ENCODE measurements at places on chromosomes 13 and 19.

- no peak for DNase-seq
Measured at GRCh38 chr13:77894743-77895142, 23.9 kb downstream of the EDNRB start.

DNA sequence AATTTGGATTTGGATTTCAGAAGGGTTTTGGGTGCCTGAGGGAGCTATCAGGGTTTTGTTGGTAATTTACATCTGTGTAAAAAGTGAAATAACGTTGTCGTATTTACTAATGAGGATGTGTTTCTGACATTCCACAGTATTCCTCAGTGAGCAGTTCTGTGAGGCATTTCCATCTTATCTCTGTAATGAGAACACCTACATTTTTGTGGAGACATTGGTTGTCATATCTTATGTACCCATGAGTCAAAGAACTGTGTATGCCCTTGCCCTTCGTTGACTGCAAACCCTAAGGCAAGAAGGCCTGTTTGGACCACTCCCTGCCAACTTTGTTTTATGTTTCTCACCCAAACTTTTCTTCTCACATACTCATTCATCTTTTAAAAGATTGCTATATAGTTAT lies 14.2 kb upstream of the IL17D start:
- DNase-seq: no peak

- peak; percentile 32 for DNase-seq
Measured at GRCh38 chr19:17234911-17235299, 8.9 kb downstream of the OCEL1 start.

GRCh38 chr13:40498461-40498860 lies 168.0 kb downstream of the FOXO1 start:
- DNase-seq: no peak

GRCh38 chr19:4086411-4086867 lies 19.7 kb upstream of the ZBTB7A start:
- DNase-seq: no peak

DNA sequence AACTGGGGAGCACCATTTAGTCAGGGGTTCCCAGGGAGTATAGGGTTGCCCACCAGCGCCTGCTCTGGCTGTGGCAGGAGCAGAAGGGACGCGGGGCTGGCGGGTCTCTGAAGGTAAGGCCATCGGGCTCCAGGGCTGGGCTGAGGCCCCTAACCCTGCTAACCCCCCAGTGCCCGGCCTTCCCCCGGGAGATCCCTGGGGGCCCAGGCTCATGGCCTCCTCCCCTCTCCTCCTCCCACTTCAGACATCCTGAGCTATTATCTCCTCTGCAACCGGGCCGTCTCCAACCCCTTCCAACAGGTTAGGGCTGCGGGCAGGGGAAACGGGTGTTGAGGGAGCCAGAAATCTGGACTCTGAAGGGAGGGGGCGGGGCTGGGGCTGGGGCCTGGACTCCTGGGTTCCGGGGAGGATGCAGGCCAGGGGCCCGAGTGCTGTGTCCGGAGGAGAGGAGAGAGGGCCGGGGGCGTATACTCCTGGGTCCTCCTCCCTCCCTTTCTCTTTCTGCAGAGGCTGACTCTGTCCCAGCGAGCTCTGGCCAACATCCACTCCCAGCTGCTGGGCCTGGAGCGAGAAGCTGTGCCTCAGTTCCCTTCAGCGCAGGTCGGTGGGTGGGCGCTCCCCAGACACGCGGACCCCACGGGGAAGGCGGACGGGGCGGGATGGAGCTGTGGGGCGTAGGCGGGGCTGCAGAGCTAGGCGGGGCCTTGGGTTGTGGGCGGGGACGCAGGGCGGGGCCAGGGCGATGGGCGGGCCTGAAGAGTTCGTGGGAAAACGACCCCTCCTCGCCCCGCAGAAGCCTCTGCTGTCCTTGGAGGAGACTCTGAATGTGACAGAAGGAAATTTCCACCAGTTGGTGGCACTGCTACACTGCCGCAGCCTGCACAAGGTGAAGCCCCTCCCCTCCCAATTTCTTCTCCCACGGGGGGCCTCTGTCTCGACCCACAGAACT lies 15.3 kb downstream of the TTYH1 start:
- no peak for DNase-seq

DNA sequence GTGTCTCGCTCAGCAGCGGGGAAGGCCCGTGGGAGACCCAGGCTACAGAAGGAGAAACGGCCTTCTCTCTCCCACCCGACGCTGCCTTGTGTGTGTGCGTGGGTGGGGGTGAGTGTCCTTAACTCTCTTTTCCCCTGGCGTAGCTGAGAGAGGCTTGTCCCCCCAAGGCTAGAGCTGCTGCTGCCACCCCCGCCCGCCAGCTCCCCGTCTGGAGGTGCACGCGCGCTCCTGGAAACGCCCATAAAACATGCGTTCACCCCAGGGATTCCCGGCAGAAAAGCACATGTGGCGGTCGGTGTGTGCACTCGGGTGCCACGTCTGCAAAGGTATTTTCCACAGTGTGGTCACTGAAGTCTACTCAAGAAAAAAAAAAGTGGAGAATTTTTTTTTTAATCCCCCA lies 36.1 kb downstream of the GADD45B start:
- no peak for DNase-seq

- no peak for DNase-seq
Measured at GRCh38 chr19:47487551-47488515, 3.8 kb upstream of the KPTN start.

DNA sequence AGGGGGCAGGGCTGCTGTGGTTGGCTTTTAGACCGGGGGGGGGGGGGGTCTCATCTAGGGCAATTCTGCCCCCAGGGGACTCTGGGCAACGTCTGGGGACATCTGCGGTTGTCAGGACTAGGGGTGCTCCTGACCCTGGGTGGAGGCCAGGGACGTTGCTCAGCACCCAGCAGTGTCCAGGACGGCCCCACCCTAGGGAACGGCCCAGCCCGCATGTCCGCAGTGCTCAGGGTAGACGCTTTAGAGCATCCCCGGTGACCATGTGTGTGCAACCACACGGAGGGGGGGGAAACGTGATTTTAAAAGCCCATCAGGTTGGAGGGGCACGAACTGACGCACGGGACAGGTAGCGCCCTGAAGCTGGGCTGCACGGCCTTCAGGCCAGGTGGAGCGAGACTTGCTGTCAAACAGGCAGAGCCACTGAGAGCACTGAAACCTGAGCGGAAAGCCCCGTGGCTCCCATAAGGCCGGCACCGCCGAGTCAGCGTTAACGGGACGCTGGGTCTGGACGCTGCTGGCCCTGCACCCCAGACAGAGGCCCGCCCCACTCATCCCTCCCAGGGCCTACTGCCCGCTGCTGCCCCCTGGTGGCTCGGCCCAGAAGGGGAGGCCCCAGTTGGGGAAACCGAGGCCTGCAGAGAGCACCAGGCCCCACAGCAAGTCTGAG lies 8.3 kb downstream of the CACTIN start:
- peak; percentile 31 for DNase-seq

All from activated CD4-positive, alpha-beta T cell treated with anti-CD3 and anti-CD28 coated beads for 1 hour (primary cell).